ENCODE measurements at places on chromosomes 3 and 15.

- no peaks in the 10 kb centered on the region for H3K36me3 ChIP-seq
- no peak overlapping the region for H3K27ac ChIP-seq
Observed at GRCh38 chr15:69853544-69853951, 244.2 kb downstream of the TLE3 start.

GRCh38 chr15:63939531-63940130 lies 105.9 kb upstream of the HERC1 start:
- peak; percentile 27 for DNase-seq
- H3K4me3 ChIP-seq, result no peak overlapping the region
- no peaks in the 10 kb centered on the region for H3K4me1 ChIP-seq
- H3K27ac ChIP-seq, result peak overlapping the region; percentile 47
- H3K36me3 ChIP-seq, result no peaks in the 10 kb centered on the region

- no peaks in the 10 kb centered on the region for H3K27me3 ChIP-seq
- H3K36me3 ChIP-seq, result no peaks in the 10 kb centered on the region
- no peak for DNase-seq
- H3K4me3 ChIP-seq, result no peak overlapping the region
Observed at GRCh38 chr3:73604451-73604850, 20.3 kb downstream of the PDZRN3 start.

DNA sequence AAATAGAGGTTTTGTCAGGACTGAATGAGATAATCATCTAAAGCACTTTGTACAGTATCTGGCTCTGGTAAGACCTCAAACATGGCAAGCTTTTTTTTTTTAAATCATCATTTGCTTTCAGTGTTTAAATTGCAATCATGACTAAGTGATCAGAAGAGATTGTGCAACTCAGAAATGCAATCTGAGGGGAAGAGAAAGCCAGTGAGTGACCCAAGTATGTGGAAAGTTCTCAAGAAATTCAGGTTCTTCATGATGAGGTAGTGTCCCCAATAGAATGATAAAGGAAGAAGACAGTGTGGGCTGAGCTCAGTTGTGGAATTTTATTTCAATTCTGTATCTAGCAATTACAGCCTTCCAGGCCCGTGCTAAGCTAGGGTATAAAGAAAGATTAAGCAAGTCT lies 132.2 kb upstream of the TBC1D5 start:
- no peak overlapping the region for H3K27ac ChIP-seq
- no peaks in the 10 kb centered on the region for H3K4me1 ChIP-seq
- H3K4me3 ChIP-seq, result no peak overlapping the region
- DNase-seq, result no peak
- H3K27me3 ChIP-seq, result no peaks in the 10 kb centered on the region
- H3K36me3 ChIP-seq, result no peaks in the 10 kb centered on the region

DNA sequence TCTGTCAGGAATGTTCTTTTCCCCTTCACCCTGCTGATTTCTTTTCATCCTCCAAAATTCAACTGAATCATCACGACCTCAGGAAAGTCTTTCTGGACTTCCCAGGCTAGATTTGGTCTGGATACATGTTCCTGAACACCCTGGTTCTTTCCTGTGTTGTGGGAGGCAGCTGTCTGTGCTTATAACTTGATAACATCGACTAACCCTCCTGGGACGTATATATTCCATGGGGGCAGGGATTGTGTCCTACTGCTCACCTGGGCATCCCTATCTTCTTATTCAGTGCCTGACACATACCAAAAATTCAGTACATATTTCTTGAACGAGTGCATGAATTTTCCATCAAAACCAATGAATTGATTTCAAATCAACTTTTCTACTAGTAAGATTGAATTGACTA lies 47.6 kb upstream of the MEF2A start:
- H3K27ac ChIP-seq, result no peak overlapping the region
- no peak for DNase-seq
- H3K27me3 ChIP-seq, result no peaks in the 10 kb centered on the region
- H3K36me3 ChIP-seq, result no peaks in the 10 kb centered on the region

Data from colonic mucosa (tissue), 4 donors.